ENCODE measurements at places on chromosomes 2 and 18. TPM values are rescaled to one million over a fixed set of nuclear protein-coding genes. Genes with fewer than 3 reads are reported as not detected.

The C2orf15 gene
- total RNA-seq: 0.16 TPM

The RAB6D gene
- total RNA-seq: under 0.01 TPM

The COL4A3 gene
- under 0.01 TPM for total RNA-seq

The ABCG8 gene
- not detected for total RNA-seq

The VWC2L gene
- not detected for total RNA-seq
